ENCODE measurements at places on chromosomes 6 and 20. TPM values are rescaled to one million over a fixed set of nuclear protein-coding genes. Genes with fewer than 3 reads are reported as not detected.

GRCh38 chr6:167564416-167565250 is 239.7 kb downstream of the TTLL2 start:
- no peak for DNase-seq

DNA sequence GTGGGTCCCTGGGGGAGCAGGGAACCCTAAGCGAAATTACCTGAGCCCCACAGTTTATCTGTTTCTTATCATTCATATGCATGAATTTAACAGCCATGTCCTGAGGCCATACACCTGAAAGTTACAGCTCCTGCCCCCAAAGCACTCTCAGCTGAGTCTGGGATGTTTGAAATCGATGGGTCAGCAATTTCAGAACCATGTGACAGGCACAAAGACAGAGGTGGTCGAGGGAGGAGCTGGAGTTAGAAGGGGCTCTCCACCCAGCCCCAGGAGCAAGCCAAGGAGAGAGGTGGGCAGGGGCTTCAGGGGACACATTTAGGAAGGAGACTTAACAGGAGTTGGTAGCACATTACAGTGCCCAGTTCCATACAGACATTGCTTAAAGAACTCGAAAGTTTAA is 14.9 kb downstream of the TTBK1 start:
- DNase-seq = no peak

- no peak for DNase-seq
Observed at GRCh38 chr6:3867641-3868502, 18.7 kb downstream of the FAM50B start.

The SIM1 gene
- polyA plus RNA-seq = not detected

The MYCT1 gene
- polyA plus RNA-seq = 39.7 TPM

- no peak for DNase-seq
Observed at GRCh38 chr6:113190170-113190569, 667.0 kb upstream of the MARCKS start.

- no peak for DNase-seq
Observed at GRCh38 chr20:1333462-1334369, 4.8 kb upstream of the SDCBP2 start.

DNA sequence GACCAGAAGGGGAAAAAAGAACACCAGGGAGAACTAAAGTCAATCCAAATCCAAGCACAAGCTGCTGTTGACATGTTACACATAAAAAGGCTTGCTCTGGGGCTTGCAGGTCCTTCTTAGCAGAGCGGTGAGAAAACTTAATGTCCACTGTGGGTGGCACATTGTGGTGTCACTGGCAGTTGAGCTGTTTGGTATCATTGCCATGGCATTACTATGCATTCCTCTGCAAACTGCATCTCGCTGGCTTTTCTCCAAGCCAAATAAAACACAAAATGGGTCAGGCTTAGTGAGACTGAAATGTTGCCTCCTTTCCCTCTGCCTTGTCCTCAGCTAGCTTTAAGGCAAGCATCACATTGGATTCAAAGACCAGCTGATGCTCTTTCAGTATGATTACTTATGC is 40.9 kb downstream of the LY86 start:
- no peak for DNase-seq

All from right lung (tissue), 10 donors.